ENCODE measurements at places on chromosomes 2 and 18.

- DNase-seq = no peak
Measured at GRCh38 chr18:62583376-62583775, 60.6 kb downstream of the ZCCHC2 start.

DNA sequence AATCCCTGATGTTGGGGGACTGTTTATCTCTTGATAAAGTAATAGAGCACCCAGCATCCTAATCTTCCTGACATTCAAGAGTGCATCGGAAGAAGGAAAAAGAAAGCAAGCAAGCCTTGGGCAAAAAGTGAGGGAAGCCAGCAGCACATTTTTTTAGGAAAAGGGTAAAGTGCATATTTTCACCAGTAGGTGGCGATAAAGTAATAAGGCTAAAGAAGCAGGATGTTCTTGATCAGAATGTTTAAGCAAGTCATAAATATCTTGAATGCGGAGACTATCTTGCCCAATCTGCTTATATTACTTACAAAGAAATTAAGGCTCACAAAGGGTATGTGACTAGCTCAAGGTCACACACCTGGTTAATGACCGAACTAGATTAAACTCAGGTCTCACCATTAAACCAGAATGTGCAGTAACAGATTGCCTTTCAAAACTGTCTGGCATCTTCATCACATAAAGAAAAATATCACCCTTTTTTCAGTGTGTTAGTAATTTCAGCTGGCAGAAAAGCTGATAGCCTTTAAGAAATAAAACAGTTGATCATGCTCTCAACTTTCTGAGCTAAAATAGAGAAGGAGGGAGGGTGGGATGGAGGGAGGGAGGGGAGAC, 83.8 kb downstream of the VIT start:
- DNase-seq = no peak

DNA sequence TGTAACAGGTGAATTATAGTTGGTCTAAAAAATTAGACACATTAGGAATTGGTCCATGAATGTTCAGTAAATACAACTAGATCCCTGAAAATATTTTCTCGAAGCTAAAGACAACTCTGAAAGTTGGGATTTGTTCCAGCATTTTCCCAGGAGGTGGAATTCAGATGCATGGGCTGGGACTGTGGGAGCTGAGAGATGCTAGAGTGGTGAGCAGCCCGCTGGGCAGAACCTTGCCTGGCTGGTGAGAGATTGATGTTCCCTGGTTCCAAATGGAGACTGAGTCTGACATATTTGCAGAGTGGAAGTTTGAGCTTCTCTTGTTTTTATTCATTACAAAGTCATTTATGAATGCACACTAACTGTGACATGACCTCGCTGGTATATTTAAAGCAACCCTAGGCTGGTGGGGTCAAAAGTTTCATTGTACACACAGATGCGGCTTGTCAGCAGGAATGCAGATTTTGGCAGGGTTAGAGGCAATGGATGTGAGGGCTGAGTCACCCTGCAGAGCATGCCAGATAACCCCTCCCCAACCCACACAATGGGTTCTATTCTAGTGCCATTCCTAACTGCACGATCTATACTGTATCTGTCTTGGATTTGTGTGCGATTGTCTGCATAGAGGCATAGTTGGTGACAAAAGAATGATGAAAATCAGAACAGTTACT, 23.5 kb upstream of the TMEM178A start:
- DNase-seq = no peak

DNA sequence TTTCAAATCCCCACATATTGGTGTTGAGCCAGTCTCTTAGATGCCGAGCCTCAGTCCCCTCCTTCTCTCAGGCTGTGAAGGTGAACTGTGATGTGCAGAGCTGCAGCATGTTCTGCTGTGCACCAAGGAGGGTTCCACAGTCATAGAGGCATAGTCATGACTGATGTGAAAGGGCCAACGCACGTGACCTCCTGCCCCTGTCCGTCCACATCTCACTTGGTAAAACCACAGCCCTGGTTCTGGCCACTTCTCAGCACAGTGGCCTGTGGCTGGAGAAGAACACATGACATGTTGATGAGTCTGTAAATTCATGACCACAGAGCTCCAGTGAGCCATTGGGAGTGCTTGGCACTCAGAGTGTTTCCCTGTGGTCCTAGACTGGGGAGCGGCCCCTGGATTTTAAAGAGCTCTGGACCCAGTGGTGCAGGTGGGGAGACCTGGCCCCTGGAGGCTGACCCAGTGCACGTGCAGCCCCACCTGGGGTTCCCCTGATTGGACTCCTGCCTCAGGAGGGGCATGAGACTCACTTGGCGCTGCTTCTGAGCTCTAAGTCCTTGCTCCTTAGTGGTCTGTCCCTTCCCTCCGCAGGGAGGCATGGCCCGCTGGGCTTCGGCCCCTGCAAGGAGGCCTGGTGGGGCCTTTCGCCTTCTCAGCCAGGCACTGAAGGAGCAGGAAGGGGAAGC, 25.3 kb downstream of the INPP4A start:
- DNase-seq = no peak

DNA sequence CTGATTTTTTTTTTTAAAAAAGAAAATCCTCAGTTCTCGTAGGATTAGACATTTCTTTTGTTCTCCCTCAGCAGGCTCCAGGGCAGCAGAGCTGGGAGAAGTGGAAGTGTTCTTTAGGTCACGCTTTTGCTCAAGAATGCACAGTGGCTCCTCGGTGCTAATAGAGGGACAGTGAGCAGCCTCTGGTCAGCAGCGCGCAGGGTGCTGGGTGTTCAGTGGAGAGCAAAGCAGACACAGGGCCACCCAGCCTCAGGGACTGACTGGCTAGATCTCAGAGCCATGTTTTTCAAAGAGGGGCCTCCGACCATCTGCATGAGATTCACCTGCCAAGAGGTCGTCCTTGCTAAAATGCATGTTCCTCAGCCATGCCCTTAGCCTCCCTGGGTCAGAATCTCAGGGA, 218.8 kb downstream of the HAUS1 start:
- DNase-seq = no peak

- no peak for DNase-seq
Measured at GRCh38 chr2:182618672-182619079, 97.4 kb upstream of the DNAJC10 start.

DNA sequence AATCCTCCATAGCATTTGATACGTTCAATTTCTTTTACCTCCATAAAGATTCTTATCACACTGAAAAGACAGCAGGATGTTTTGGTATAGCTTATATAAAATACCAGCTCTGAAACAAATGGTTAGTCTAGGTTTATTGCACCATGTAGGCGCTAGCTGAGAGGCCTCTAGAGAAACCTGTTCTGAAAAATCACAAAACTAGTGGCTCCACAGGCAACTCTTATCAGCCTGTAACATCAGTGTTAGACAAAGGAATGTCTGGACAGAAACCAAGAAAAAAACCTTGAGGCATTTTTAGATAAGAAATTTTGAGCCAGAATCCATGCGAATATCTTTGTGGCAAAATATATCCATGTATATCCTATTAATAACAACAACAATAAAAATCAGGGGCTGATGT, 440.4 kb upstream of the MAP2 start:
- no peak for DNase-seq

DNA sequence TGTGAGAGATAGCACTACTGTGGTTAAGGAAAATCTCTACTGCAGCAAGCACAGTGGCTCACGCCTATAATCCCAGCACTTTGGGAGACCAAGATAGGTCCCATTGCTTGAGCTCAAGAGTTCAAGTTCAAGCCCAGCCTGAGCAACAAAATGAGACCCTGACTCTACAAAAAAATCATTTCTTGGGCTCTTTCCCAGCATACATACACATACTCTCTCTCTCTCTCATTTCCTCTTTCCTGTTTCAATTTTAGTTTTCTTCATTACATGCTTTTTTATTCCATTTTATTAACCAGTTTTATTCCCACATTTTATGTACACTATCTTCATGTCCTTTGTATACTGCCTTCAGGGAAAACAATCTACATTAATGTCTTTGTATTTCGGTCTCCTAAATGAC, 14.6 kb downstream of the WDR33 start:
- DNase-seq = no peak

- no peak for DNase-seq
Measured at GRCh38 chr2:37982147-37982582, 57.1 kb downstream of the RMDN2 start.

DNA sequence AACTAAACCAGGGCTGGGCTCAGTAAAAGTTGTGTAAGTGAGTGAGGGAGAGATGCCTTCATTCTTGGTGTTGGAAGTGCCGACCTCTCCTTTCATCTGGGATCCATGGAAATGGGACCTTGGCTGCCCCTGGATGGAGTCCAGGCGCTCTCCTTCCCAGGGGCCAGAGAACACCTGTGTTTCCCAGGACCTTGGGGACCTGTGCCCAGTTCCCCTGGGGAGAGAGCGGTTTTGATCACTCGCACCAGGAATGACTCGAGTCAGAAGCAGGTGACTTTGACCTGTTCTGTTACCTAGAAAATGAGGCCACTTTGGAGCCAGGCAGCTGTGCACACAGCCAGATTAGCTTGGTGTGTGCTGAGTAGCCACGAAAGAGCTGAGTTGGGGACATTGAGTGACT, 97.3 kb downstream of the SH3BP4 start:
- no peak for DNase-seq

- DNase-seq = no peak
Measured at GRCh38 chr2:65604246-65604645, 171.8 kb upstream of the SPRED2 start.

DNA sequence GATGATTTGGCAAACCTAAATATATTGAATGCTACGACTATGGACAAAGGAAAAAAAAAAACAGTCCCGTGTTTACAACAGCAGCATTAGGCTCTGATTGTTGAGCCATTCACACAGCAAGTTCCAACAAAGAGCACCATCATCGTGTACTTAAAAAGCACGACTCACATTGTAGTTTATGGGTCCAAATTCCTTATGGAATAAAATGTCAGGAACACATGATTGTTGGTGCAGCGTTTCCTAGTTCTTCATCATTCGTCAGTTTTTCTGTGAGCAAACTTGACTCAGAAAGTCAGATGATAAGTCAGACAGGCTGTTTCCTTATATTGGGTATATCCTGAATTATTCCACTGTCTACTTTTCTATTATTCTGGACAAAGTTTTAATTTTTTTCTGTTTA, 10.0 kb upstream of the KIDINS220 start:
- no peak for DNase-seq

DNA sequence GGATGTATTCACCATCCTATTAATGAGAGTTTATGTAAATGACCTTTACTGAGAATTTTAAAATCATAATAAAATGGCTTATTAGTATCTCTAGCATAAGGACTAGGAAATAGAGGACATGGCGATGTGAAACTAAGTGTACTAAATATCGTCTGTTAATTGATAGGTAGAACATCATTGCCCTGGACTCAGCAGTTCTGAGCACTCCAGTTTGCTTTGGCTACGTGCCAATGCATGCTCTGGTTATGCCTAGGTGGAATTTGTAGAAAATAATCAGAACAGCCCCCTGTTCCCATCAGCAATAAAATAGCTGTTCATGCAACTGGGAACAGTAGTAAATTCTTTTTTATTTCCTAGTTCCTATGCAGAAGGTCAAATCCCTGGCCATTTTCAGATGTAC, 247.8 kb downstream of the DOK6 start:
- no peak for DNase-seq

DNA sequence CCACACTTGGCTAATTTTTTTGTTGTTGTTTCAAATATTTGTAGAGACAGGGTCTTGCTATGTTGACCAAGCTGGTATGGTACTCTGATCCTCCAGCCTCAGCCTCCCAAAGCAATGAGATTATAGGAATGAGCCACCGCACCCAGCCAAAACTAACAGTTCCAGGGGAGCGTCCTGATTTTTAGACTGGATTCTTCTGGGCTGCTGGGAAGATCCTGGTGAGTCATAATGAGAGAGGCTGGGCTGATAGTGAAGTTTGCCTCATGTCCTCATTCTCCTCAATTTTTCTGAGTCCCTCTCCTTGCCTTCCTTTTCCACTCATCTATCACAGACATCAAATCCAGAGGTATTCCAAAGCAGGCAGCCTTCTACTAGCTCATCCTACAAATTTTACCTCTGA, 81.3 kb downstream of the VSNL1 start:
- DNase-seq = no peak

Measured in stimulated activated CD4-positive, alpha-beta T cell treated with anti-CD3 and anti-CD28 coated beads, Interleukin-15, amount 100 ng/mL, for 48 hours (primary cell).